Endothelial cell of umbilical vein (primary cell): ENCODE measurements at places on chromosomes 11 and 22.

DNA sequence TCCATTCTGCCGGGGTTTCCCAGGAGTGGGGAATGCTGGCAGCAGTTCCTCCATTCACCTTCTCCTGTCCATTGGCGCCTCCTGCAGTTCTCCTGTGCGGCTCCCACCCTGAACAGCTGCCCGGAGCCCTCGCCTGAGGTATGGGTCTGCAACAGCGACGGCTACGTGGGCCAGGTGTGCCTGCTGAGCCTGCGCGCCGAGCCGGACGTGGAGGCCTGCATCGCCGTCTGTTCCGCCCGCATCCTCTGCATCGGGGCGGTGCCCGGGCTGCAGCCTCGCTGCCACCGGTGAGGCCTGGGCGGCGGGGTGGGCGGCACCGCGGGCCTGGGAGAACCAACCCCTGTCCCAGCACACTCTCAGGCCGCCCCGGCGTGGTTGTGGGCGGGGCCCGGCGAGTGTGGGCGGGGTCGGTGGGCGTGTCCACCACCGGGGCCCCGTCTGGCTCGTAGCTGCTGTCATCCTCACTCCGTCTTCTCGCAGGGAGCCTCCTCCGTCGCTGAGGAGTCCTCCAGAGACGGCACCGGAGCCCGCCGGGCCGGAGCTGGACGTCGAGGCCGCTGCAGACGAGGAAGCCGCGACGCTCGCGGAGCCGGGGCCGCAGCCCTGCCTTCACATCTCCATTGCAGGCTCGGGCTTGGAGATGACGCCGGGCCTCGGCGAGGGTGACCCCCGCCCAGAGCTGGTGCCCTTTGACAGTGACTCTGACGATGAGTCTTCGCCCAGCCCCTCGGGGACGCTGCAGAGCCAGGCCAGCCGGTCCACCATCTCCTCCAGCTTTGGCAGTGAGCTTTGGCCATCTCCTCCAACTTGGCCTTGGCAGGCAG, 14.0 kb upstream of the RELT start:
- DNase-seq: no peak
- H3K36me3 ChIP-seq: peaks cover 11% of the 10 kb centered on the region
- H3K4me1 ChIP-seq: peaks cover 14% of the 10 kb centered on the region
- H3K4me3 ChIP-seq: no peak overlapping the region
- no peak overlapping the region for H3K27ac ChIP-seq

DNA sequence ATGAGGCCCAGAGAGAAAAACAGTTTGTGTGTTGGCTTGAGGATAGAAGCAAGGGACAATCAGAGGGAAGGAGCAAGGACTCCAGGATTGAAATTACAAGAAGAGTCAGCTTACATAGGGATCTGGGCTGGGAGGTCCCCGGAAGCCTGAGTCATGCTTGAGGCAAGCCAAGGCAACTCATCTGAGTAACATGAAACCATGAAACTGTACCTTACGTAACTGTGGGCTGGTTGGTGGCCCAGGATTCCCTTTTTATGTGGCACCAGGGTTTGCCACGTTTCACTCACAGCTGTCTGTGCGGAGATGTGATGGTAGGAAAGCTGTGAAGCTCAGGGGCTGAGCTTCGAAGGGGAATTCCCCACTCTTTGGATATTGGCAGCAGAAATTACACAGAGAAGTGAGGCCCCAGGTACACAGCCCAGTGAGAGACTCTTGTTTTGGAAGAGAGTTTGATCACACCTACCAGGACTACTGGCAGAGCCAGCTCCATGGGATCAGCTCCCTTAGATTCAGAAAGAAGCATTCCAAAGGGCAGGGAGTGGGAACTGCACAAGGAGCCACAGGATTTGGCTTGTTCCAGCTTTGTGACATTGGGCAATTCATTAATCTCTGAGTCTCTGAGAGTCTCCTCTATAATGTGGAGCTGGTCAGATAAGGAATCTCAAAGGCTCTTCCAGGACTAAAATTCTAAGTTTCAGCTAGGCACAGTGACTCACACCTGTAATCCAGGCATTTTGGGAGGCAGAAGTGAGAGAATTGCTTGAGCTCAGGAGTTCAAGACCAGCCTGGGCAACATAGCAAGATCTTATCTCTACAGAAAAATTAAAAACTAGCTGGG, 7.8 kb downstream of the SLC5A1 start:
- no peak overlapping the region for H3K4me3 ChIP-seq
- H3K27ac ChIP-seq: no peak overlapping the region
- no peaks in the 10 kb centered on the region for H3K36me3 ChIP-seq
- no peak for DNase-seq
- H3K27me3 ChIP-seq: peaks cover 10% of the 10 kb centered on the region

- H3K27me3 ChIP-seq: no peaks in the 10 kb centered on the region
- H3K4me1 ChIP-seq: peaks cover 10% of the 10 kb centered on the region
- H3K4me3 ChIP-seq: peak within 1 kb of the TSS; percentile 76
- no peaks in the 10 kb centered on the region for H3K36me3 ChIP-seq
- no peak within 1 kb of the TSS for H3K27ac ChIP-seq
Observed at GRCh38 chr11:57567515-57568329, at the start of gene UBE2L6. Gene UBE2L6 (minus strand): TSS chr11:57567672. CDS start chr11:57567611, 61 bp downstream.

- no peak overlapping the region for H3K4me3 ChIP-seq
- no peaks in the 10 kb centered on the region for H3K4me1 ChIP-seq
- no peaks in the 10 kb centered on the region for H3K27me3 ChIP-seq
- H3K36me3 ChIP-seq: no peaks in the 10 kb centered on the region
Observed at GRCh38 chr11:69791276-69792180, 16.4 kb upstream of the FGF4 start.

GRCh38 chr11:709109-709997, 3.3 kb downstream of the EPS8L2 start:
- no peak overlapping the region for H3K27ac ChIP-seq
- DNase-seq: no peak
- H3K27me3 ChIP-seq: no peaks in the 10 kb centered on the region
- H3K4me3 ChIP-seq: no peak overlapping the region
- peaks cover 5% of the 10 kb centered on the region for H3K4me1 ChIP-seq

- no peaks in the 10 kb centered on the region for H3K27me3 ChIP-seq
- H3K4me1 ChIP-seq: peaks cover 21% of the 10 kb centered on the region
- H3K36me3 ChIP-seq: no peaks in the 10 kb centered on the region
- H3K27ac ChIP-seq: peak overlapping the region; percentile 92
- H3K4me3 ChIP-seq: no peak overlapping the region
- DNase-seq: peak; percentile 80
Observed at GRCh38 chr11:78039919-78040671, 17.0 kb upstream of the KCTD14 start.

GRCh38 chr22:36734171-36735058, 30.9 kb upstream of the CACNG2 start:
- no peaks in the 10 kb centered on the region for H3K27me3 ChIP-seq
- no peak overlapping the region for H3K27ac ChIP-seq
- H3K4me3 ChIP-seq: no peak overlapping the region

GRCh38 chr11:68461575-68461917, 994 bp downstream of the PPP6R3 start:
- H3K36me3 ChIP-seq: no peaks in the 10 kb centered on the region
- peaks cover 20% of the 10 kb centered on the region for H3K4me1 ChIP-seq
- DNase-seq: no peak

DNA sequence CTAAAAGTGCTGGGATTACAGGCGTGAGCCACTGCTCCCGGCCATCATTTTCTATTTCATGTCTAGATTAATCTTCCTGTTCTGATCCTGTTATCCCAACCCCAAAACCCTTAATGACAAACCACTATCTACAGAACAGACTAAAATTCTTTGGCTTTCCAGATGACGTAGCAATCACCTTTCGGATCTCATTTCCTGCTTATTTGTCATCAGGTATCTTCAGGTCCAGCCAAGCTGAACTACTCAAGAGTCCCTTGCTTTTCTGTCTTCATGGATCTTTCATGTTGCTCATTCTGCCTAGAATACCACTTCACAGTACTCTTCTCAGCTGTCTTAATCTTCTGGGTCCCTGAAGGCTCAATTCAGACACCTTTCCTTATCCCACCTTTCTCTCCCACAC, 27.4 kb upstream of the IPO7 start:
- no peaks in the 10 kb centered on the region for H3K36me3 ChIP-seq
- no peak for DNase-seq
- H3K4me3 ChIP-seq: no peak overlapping the region
- peaks cover 8% of the 10 kb centered on the region for H3K4me1 ChIP-seq
